ENCODE measurements at places on chromosomes 3 and 15.

- peak; percentile 23 for DNase-seq
These were observed 164.5 kb downstream of the XXYLT1 start for GRCh38 chr3:195106418-195106906.

GRCh38 chr3:70990185-70990584 is 593.3 kb downstream of the FOXP1 start:
- DNase-seq = no peak

DNA sequence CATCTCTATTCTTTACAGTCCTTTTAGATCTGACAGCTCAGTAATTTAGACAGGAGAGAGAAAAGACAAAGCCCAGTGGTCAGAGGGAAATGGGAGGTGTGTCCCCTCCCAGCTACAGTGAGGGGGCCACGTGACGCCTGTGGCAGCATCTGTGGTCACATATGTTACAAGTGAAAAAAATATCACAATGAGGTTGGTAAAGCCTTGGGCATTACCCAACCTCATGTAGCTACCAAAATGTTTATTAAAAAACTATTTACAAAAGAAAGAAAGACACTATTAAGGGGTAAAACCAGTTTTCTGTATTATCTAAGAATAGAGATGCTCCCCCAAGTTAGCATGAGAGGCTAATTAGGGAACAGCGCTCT is 42.9 kb upstream of the PLCL2 start:
- peak; percentile 16 for DNase-seq

DNA sequence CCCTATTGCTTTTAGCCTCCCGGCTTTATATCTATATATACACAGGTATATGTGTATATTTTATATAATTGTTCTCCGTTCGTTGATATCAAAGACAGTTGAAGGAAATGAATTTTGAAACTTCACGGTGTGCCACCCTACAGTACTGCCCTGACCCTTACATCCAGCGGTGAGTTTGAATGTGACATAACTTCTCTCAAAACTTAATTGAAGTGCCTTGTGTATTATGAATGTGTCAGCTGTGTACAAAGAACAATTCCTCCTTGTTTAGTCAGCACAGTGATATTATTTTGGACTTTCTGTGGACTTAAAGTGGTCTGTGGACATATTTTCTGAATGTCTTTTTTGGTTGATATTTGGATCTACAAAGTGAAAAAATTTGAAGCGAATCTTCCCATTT is 220 bp downstream of the TP63 start:
- DNase-seq = no peak

GRCh38 chr3:174440253-174440701 is 418.9 kb upstream of the NAALADL2 start:
- peak; percentile 82 for DNase-seq

DNA sequence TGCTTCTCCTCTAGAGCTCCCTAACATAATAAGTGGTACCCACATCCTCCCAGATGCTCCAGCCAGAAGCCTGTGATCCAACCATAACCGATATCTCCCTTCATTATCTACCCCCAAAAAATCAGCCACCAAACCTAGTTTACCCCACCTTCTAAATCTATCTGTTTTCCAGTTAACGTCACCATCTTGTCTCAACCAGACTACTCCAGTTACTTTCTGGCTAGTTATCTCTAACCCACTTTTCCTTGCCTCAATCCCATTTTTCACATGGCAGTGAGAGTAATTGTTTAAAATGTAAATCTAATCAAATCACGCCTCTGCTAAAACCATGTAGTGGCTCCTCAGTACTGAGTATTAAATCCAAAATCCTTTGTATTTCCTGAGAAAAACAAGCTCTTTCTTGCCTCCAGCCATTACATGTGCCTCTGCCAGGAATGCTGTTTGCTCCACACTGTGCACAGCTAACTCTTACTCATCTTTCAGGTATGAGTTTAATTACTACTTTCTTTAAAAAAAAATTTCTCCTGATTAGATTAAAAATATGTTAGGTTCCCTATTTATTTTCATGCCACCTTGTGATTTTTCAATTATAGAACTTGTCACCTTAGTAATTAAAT is 15.4 kb downstream of the CCDC54 start:
- no peak for DNase-seq

GRCh38 chr3:86481636-86482035 is 509.3 kb downstream of the VGLL3 start:
- no peak for DNase-seq

DNA sequence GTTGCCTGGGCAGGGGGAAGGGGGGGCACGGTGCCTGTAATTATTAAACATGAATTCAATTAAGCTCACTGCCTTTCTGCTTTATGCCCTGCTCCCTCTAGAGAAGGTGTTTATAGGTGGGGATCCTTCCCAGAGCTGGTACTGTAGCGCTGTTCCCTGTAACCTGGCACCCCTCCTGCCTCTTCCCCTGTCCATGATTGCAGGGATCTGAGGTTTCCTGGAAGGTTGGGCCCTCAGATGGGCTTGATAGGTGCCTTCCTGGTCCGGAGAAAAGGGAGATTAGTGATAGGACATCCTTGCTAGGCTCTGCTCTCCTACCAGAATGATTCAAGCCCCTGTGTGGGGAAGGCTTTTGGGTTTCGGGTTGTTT is 2.1 kb upstream of the FAM131A start:
- no peak for DNase-seq
